ENCODE measurements at places on chromosomes 7 and 10. TPM values are rescaled to one million over a fixed set of nuclear protein-coding genes. Genes with fewer than 3 reads are reported as not detected.
A peak's percentile ranks its signal among the peaks of the same experiment; 100 is the strongest.

Gene LRMDA
- polyA plus RNA-seq = not detected

GRCh38 chr7:46830-47140 is 145.6 kb upstream of the FAM20C start:
- peaks cover 12% of the 10 kb centered on the region for H3K27me3 ChIP-seq
- H3K36me3 ChIP-seq = no peaks in the 10 kb centered on the region
- no peak overlapping the region for H3K4me3 ChIP-seq
- H3K27ac ChIP-seq = no peak overlapping the region

DNA sequence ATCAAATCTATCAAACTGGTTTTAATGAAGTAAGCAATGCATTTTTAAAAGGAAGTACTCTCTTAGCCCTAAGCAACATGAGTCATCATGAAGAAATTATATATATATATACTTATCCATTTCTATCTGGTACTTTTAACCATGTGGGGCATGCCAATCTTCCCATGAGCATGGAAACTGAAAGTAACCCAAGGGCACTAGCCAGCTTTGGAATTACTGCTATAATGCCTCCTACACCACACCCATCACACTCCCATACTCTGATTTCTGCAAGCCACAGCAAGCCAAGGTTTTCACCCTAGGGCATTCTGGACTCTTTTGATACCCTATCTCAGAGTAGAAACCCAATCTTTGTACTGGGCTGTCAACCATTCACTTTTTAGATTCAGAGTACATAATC is 204.6 kb downstream of the IMMP2L start:
- no peaks in the 10 kb centered on the region for H3K27me3 ChIP-seq
- peak; percentile 30 for DNase-seq
- peaks cover 21% of the 10 kb centered on the region for H3K4me1 ChIP-seq
- no peaks in the 10 kb centered on the region for H3K36me3 ChIP-seq
- no peak overlapping the region for H3K27ac ChIP-seq
- no peak overlapping the region for H3K4me3 ChIP-seq

GRCh38 chr7:28528899-28529298 is 116.6 kb downstream of the CREB5 start:
- DNase-seq = no peak
- no peaks in the 10 kb centered on the region for H3K4me1 ChIP-seq
- H3K27ac ChIP-seq = no peak overlapping the region
- H3K4me3 ChIP-seq = no peak overlapping the region
- no peaks in the 10 kb centered on the region for H3K36me3 ChIP-seq
- peaks cover 8% of the 10 kb centered on the region for H3K27me3 ChIP-seq

GRCh38 chr7:80699721-80700256 is 61.3 kb downstream of the CD36 start:
- no peaks in the 10 kb centered on the region for H3K27me3 ChIP-seq
- H3K4me1 ChIP-seq = no peaks in the 10 kb centered on the region
- no peaks in the 10 kb centered on the region for H3K36me3 ChIP-seq
- H3K27ac ChIP-seq = no peak overlapping the region

Gene PCGF6
- polyA plus RNA-seq = 4.6 TPM

GRCh38 chr10:71846816-71847215 is 4.2 kb downstream of the PSAP start:
- H3K36me3 ChIP-seq = peaks cover 3% of the 10 kb centered on the region
- H3K27ac ChIP-seq = no peak overlapping the region
- no peak overlapping the region for H3K4me3 ChIP-seq

DNA sequence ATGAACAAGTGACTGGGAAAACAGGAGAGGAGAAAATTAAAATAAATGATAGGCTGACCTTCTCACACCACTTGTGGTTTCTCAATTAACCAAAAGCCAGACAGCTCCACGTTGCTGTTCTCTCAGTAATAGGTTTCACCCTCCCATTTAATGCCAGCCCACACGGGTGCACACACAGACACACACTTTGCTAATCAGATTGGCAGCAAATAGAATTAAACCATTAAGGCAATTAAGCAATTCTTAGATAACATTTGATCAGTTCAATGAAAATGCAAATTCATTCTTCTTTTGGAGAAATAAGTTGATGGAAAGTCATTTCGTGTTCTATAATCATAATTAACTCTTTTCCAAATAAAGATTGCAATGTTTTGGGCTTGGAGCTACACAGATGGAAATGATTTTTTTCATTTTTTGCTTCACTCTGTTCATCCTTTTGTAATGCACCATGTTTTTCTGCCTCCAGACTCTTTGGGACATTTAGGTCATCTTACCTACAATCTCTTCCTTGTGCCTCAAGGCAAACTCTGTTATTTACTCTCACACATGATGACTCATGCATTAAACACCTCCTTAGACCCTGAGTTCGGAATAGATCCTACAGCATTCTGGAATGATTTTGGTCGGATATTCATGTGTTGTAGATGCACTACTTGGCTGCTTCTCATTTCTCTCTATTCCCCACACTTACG is 700.7 kb downstream of the AUTS2 start:
- H3K27ac ChIP-seq = no peak overlapping the region
- DNase-seq = no peak
- no peaks in the 10 kb centered on the region for H3K27me3 ChIP-seq
- H3K36me3 ChIP-seq = no peaks in the 10 kb centered on the region

Gene PLA2G12B
- not detected for polyA plus RNA-seq

GRCh38 chr10:50387007-50387731 is 135.9 kb upstream of the ASAH2 start:
- H3K4me3 ChIP-seq = no peak overlapping the region
- no peaks in the 10 kb centered on the region for H3K4me1 ChIP-seq
- H3K36me3 ChIP-seq = no peaks in the 10 kb centered on the region
- no peak overlapping the region for H3K27ac ChIP-seq

GRCh38 chr7:122844191-122844988 is 41.9 kb downstream of the CADPS2 start:
- no peak for DNase-seq
- no peaks in the 10 kb centered on the region for H3K36me3 ChIP-seq
- no peaks in the 10 kb centered on the region for H3K27me3 ChIP-seq
- H3K4me3 ChIP-seq = no peak overlapping the region
- no peaks in the 10 kb centered on the region for H3K4me1 ChIP-seq
